ENCODE measurements at places on chromosomes 13 and 19. TPM values are rescaled to one million over a fixed set of nuclear protein-coding genes. Genes with fewer than 3 reads are reported as not detected.

The KRTDAP gene
- not detected for total RNA-seq

DNA sequence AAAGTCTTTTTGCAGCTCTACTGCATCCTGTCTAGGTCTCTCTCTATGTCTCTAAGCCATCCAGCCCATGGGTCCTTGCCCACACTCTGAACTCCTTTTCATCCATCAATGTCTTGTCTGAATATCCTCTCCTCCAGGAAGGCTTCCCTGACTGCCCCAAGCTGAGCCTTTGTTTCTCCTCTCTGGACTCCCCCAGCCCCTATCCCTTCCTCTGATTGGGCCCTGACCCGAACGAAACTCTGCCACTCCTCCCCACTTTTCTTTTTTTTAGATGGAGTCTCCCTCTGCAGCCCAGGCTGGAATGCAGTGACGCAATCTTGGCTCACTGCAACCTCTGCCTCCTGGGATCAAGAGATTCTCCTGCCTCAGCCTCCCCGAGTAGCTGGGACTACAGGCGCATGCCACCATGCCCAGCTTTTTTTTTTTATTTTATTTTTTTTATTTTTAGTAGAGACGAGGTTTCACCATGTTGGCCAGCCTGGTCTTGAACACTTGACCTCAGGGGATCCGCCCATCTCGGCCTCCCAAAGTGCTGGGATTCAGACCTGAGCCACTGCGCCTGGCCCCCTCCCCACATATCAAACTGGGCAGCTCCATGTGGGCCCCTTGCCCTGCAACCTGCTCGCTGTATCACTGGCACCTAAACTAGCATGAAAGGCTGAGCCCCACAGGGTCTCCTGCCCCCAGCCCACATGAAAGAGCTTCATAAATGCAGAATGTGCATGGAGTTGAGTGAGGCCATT lies 870 bp upstream of the UNC13A start:
- no peak for DNase-seq

- no peak for DNase-seq
Measured at GRCh38 chr13:34114581-34114980, 296.6 kb downstream of the RFC3 start.

DNA sequence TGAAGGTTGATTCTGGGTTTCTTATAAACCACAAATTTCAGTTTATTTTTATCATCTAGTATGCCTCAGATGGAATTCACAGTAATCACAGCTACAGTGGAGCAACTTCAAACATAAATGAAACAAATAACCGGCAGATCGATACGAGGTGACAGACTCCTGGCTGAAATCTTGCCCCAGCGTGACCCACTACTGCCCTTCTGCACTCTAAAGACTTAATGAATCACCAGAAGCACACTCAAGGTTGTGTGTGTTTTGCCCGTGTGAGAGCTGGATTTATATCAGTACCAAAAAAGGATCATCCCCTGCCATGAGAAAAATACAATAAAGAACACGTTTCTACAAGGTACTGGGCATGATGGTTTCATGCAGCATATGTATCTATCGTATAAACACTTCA lies 161.7 kb downstream of the KLF12 start:
- no peak for DNase-seq

GRCh38 chr13:102504002-102504401 lies 92.8 kb upstream of the TPP2 start:
- no peak for DNase-seq

The CA11 gene
- total RNA-seq = 14.8 TPM

GRCh38 chr19:51766461-51766860 lies 5.5 kb downstream of the FPR2 start:
- DNase-seq = no peak

The ZNF135 gene
- not detected for total RNA-seq

GRCh38 chr19:51297406-51297805 lies 14.0 kb upstream of the IGLON5 start:
- DNase-seq = no peak

- no peak for DNase-seq
Measured at GRCh38 chr13:103063376-103063775, 2.8 kb downstream of the SLC10A2 start.

The LIM2 gene
- total RNA-seq = not detected

DNA sequence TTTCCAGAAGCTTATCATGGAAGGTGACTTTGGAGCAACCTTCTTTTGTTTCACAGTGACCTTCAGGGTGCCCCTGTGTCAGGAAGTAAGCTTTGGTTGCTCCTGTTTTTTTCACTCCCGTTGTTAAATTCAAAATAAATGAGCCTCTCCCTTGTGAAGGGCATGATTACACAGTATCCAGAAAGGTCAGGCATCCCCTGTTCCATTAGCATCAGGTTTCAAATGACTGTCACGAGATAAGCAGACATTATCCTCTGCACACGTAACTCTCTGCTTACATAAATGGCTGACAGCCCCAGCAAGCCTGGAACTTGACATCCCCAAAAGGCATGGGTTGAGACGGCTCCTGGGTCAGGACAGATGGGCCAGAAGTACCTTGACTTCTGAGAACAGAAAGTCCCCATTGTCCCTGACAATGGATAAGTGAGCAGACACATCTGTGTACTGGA lies 52.0 kb downstream of the RAB20 start:
- DNase-seq = peak; percentile 29

- DNase-seq = no peak
Measured at GRCh38 chr19:46785054-46785979, 3.1 kb downstream of the SLC1A5 start.

DNA sequence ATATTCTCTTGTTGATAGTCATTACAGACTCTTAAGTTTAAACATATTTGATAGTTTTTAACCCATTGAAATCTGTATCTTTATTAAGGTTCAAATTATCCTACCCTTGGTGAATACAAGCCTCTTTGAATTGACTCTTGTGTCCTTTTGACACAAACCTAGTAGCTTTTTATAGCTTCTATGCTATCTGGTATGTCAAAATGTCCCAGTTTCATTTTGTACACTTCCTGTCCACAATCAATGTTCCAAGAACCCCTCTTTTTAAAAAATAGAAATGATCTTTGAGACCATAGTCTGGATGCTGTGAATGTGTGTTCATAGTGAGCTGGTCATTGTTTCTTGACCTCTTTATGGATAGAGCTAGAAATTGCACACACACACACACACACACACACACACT lies 39.2 kb upstream of the FGF14 start:
- no peak for DNase-seq

GRCh38 chr13:108963276-108963810 lies 333.9 kb downstream of the MYO16 start:
- DNase-seq = no peak

The NLRP11 gene
- total RNA-seq = 0.16 TPM

- no peak for DNase-seq
Measured at GRCh38 chr19:6925386-6925785, 38.0 kb downstream of the ADGRE1 start.

- no peak for DNase-seq
Measured at GRCh38 chr13:35698911-35699576, 222.6 kb upstream of the MAB21L1 start.

DNA sequence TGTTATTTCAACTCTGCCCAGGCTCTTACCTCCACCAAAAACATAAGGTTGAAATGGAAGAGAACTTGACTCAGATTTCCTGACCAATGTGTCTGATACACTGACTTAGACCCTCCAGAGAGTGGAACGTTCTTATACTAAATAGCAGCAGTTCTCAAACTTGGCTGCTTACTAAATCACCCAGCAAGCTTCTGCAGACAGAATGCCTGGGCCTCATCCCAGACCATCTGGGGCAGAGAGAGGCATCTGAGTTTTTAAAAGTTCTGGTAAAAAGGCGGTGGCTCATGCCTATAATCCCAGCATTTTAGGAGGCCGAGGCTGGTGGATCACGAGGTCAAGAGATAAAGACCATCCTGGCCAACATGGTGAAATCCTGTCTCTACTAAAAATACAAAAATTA lies 46.3 kb downstream of the NEK5 start:
- DNase-seq = no peak

DNA sequence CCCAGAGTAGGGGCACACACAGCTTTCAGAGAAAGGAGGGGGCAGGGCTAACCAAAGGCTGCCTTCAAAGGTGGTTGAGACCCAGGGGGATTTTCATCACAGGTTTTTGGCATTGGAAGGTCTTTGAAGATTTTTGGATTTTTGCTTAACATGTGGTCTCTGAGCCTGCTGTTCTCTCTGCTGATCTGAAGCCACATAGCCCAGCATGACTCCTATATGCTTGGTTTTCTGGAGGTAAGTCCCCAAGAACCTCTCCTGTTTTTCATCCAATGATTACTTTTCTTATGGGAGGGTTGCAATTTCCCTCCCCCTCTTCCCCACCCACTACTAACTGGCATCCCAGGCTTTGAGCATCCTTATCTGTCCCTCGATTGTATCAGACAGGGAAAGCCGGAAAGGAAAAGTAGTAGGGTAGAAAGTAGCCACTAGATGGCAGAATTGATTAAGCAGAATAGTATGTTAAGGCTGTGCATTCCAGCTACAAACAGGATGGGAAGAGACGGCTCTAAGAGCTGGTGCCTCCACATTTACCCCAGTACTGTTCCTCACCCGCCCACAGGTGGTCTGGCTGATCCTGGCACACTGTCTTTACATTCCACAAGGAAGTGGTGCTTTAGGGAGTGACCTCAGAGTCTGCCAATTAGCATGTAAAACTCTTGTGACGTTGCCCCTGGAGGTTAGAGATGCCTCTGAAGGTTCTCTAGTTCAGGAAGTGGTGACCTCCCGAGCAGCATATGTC lies 218.9 kb upstream of the EDNRB start:
- DNase-seq = peak; percentile 9

The SWSAP1 gene
- 2.5 TPM for total RNA-seq

- DNase-seq = no peak
Measured at GRCh38 chr13:21986602-21987001, 315.7 kb downstream of the FGF9 start.

DNA sequence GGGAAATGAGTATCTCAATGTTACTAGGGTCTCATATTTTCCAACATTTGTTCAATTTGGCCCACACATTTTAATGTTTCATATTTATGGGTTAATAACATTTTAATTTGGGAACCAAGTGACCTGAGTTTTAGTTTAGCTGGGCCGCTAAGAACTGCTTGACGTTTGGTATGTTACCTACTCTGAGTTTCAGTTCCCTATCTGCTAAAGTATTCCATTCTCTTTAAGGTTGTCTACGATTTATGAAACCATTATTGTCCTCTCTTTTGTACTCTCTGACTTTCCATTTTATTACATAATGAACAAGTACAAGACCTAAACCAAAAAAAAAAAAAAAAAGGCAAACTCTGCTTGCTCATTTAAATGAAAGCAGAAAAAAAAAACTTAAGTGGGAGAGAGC lies 89.9 kb downstream of the FGF14 start:
- DNase-seq = no peak

The ZNF682 gene
- not detected for total RNA-seq

DNA sequence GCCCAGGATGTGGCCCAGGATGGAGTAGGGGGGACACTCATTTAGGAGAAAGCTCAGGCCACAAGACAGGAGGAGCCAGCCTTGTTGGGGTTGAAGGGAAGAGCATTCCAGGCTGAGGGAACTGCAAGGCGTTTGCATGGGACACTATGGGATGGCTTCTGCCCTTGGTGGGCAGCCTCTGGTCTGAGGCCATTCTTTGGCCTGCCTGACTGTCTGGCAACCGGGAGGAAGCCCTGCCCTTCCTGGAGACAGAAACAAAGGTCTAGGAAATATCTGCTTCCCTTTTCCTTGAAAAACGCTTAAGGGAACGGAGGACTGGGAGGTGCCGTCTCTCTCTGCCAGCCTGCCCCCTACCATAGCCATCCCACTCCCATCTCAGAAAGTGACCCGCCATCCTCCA lies 2.8 kb upstream of the ICAM1 start:
- DNase-seq = no peak

GRCh38 chr19:1952635-1953034 lies 11.7 kb downstream of the CSNK1G2 start:
- DNase-seq = no peak

- DNase-seq = no peak
Measured at GRCh38 chr13:113052971-113053370, 52.6 kb upstream of the F7 start.

DNA sequence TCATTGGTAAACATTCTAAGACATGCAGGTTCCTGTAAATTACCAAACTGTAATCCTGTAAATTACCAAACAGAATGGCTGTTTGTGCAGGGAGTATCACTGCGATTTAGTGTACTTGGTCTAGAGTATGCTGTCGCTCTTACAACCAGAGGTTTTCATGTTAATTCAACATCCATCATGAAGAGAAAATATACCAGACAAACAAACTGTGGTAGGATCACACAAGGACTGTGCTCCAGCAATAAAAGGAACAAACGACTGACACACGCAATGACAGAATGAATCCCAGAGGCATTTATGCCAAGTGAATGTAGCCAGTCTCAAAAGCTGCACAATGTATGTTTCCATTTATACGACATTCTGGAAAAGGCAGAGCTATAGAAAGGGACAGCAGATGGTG lies 31.2 kb downstream of the RFX2 start:
- DNase-seq = no peak

DNA sequence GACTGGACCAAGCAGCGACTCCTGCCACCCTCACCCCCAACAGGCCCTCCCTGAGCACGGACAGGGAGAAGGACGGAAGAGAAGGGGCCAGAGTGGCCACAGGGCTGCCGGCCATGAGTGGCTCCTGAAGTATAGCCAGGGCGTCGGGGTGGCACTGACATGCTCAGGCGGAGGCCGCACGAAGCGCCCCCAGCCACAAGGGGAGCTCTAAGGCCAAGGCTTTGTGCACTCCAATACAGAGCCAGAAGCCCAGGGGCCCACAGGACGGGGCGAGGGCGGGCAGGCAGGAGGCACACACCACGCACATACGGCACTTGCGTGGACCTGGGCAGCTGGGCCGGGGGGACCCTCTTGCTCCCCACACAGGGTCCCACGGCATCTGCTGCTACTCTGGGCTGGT lies 52.0 kb downstream of the KLF2 start:
- peak; percentile 27 for DNase-seq

GRCh38 chr19:1189419-1189818 lies 15.4 kb upstream of the SBNO2 start:
- DNase-seq = peak; percentile 69

- no peak for DNase-seq
Measured at GRCh38 chr19:53332484-53332883, 1.1 kb upstream of the ZNF845 start.

GRCh38 chr19:741506-742131 lies 9.3 kb upstream of the MISP start:
- DNase-seq = peak; percentile 65

The KLK14 gene
- total RNA-seq = not detected

GRCh38 chr19:47228937-47229675 lies 1.9 kb downstream of the BBC3 start:
- no peak for DNase-seq

The LILRB1 gene
- not detected for total RNA-seq

- DNase-seq = no peak
Measured at GRCh38 chr19:40089462-40089861, 1.3 kb downstream of the ZNF780A start.

- DNase-seq = no peak
Measured at GRCh38 chr13:36888645-36889044, 31.4 kb downstream of the SMAD9 start.

The CYP2A7 gene
- not detected for total RNA-seq

- DNase-seq = no peak
Measured at GRCh38 chr13:111325941-111326620, 5.6 kb downstream of the TEX29 start.

The ITM2B gene
- 53.3 TPM for total RNA-seq

The MBD3L3 gene
- not detected for total RNA-seq

The EPSTI1 gene
- not detected for total RNA-seq

GRCh38 chr19:19613506-19613905 lies 5.0 kb downstream of the PBX4 start:
- no peak for DNase-seq

GRCh38 chr13:50676602-50677001 lies 166.9 kb downstream of the DLEU7 start:
- DNase-seq = peak; percentile 7

The ZNF723 gene
- total RNA-seq = not detected

- peak; percentile 75 for DNase-seq
Measured at GRCh38 chr19:48746738-48747575, at the start of gene IZUMO1. Gene IZUMO1 (minus strand): TSS chr19:48746909. CDS start chr19:48745859, 1,050 bp downstream.

The ZNF667 gene
- total RNA-seq = not detected

The CCL25 gene
- total RNA-seq = not detected

Data from K562 (cell line).